Naive thymus-derived CD8-positive, alpha-beta T cell (primary cell): ENCODE measurements at places on chromosomes 11 and 22. TPM values are rescaled to one million over a fixed set of nuclear protein-coding genes. Genes with fewer than 3 reads are reported as not detected.

Gene ARHGEF12
- polyA plus RNA-seq = 0.90 TPM

Gene IL10RA
- polyA plus RNA-seq = 147 TPM

Gene OR8G5
- not detected for polyA plus RNA-seq

Gene USH1C
- not detected for polyA plus RNA-seq

Gene FAM76B
- polyA plus RNA-seq = 11.7 TPM

Gene DRD2
- polyA plus RNA-seq = not detected

Gene CRYBA4
- polyA plus RNA-seq = not detected

Gene OR6A2
- polyA plus RNA-seq = not detected

Gene TMPRSS4
- polyA plus RNA-seq = not detected

Gene POU2AF1
- 0.12 TPM for polyA plus RNA-seq

GRCh38 chr11:111908639-111909305, 2.8 kb downstream of the CRYAB start:
- no peak for DNase-seq

- DNase-seq = no peak
Observed at GRCh38 chr22:19022755-19023154, 86.7 kb upstream of the PRODH start.

- no peak for DNase-seq
Observed at GRCh38 chr11:73314117-73314961, 6.3 kb downstream of the ARHGEF17 start.

- DNase-seq = peak; percentile 96
Observed at GRCh38 chr11:73980001-73980961, 2.4 kb downstream of the UCP2 start.

DNA sequence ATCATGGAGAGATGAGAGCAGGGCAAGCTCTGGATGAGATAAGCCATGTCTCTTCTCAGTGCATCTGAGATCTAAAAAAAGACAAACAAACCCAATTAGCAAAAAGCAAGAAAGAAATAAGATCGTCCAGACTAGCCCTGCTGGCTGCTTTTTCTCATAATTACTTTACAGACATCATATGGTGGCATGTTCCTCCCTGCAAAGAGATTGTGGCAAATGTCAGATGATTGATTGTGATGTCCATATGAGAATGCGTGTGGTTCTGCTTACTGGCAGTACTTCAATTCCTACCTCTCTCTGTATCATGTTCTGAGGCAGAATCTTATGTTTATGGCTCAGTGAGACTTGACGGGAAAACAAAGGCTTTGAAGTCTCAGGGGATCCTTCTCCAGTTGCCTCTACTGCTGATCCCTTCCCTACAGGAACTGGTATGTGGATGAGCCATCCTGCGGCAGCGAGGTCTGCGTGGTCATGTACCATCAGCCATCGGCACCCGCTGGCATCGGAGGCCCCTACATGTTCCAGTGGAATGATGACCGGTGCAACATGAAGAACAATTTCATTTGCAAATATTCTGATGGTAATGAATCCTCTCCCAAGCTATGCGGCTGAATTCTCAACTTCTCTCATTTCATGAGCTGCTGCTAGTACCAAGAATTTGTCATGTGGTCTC, 8.8 kb downstream of the LAYN start:
- no peak for DNase-seq

GRCh38 chr11:94853836-94854235, 85.7 kb downstream of the AMOTL1 start:
- DNase-seq = no peak

- DNase-seq = no peak
Observed at GRCh38 chr11:48165426-48165825, 51.2 kb upstream of the OR4B1 start.

- DNase-seq = no peak
Observed at GRCh38 chr11:80838153-80838552, 1397.3 kb upstream of the TENM4 start.

DNA sequence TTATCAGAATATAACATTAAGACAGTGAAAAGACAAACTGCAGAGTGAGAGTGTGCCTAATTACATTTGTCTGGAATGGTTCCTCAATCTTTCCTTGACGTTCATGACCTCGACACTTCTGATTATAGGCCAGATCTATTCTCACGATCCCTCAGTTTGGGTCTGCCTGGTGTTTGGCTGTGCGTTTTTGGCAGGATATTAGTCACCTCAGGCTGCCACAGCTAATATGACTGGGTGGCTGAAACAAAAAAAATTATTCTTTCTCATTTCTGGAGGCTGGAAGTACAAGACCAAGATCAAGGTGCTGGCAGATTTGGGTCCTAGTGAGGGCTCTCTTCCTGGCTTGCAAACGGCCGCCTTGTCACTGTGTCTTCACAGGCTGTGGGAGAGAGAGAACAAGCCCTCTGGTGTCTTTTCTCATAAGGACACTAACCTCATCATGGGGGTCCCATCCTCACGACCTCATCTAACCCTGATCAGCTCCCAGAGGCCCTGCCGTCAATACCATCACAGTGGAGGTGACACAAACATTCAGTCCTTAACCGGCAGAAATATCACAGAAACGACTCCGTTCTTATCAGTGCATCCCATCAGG, 23.2 kb downstream of the IFITM10 start:
- DNase-seq = no peak

DNA sequence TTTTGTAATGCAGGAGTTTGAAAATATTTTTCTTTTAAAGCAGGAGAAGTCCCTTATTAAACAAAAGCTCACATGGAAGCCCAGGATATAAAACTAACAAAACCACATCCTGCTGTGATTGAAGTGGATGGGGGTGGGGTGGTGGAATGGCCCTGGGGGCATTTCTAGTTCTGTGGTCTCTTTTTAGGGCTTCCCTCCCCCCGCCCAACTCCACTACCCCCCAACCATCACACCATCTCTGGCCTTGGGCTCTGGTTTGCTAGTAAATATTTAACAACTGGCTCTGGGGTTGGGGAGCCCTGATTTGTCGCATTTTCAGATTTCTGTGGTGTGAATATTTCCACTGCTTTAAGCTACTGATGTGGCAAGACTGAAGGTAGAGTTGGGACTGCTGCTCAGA, 279.6 kb upstream of the PLET1 start:
- DNase-seq = no peak

DNA sequence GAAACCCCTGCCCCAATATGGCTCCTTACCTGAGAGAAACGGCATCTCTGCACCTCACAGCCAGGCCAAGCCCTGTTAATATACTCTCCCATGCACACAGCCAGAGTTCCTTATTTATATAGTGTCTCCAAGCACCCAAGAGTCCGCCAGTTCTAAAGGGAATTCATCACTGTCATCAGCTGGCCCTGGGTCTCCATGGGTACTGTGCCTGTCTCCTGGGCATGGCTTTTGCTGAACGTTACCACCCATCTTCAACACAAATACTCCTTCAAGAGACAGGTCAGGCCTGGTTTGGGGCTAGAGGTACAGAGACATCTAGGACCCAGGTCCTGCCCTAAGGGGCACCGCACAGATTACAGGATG, 1.6 kb upstream of the ATG16L2 start:
- no peak for DNase-seq

GRCh38 chr22:44526779-44527126, 28.7 kb upstream of the RTL6 start:
- DNase-seq = no peak

DNA sequence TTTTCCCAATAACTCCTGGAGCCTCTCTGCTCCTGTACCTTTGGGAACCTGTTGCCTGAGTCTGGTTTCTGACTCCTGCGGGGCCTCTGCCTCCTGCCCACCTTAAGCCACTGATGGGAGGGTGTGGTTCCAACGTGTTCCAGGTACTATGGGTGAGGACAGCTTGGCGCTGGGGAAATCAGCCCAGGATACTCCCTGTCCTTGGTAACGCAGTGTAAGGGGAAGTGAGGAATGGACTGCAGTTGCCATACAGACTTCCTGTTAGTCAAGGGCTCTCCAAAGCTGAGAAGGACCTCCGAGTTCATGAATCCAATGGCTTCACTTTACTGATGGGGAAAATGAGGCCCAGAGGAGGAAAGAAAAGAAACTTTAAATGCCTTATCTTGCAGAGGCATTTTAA, 1.2 kb upstream of the MARK2 start:
- no peak for DNase-seq

DNA sequence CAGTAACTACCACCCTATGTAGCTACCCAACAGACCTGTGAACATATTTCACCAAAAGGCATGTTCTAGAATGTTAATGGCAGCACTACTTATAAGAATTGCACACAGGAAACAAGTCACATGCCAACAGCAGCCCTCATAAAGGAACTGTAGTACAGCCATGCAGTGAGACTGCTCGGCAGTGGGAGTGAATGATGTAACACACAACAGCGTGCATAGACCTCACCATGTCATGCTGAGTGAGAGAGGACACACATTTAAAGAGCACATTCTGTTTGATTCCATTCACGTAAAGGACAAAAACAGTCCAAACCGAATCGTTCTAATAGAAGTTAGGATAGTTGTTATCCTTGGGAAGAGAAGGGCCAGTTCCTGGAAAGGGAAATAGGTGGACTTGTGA, 27.2 kb upstream of the KIRREL3 start:
- no peak for DNase-seq

- no peak for DNase-seq
Observed at GRCh38 chr22:30362651-30363281, 6.0 kb downstream of the CCDC157 start.

DNA sequence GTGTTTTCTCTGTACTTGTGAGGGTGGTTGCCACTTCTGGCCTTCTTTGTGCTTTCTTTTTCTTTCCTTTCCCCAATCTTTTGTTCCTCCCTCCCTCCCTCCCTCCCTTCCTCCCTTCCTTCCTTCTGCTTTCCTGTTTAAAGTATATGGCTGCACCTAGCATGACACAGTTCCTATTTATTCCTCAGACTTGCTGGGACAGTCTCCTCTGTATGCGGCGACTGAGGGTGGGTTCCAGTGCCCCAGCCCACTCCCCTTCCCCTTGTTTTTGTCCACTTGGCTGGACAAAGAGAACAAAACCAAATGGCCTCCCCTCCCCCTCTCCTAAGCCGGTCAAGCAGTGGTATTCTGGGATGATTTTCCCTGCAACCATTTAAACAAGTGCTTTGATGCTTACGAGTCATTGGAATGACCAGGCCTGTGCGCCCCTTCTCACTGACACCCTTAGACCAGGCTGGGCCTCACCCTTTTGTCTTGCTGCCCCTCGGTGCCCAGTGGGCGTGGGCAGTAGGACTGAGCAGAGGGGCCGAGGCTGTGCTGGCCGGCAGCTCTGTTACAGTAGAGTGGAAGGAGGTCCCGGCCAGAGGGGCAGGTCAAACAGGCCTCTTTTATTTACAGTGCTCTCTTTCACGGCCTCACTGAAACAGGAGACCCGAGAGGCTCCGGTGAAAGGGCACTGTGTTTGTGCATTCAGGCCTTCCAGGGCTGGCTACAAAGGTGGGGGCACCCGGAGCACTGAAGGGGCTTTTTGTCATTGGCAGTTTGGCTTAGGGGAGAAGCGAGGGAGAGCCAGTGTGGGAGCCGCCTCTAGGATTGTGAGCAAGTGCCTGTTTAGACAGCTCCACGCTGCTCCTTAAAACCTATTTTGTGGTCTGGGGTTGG, 32.2 kb downstream of the ZBTB16 start:
- DNase-seq = no peak

- DNase-seq = peak; percentile 78
Observed at GRCh38 chr11:13939961-13940906, 22.3 kb upstream of the SPON1 start.

- DNase-seq = no peak
Observed at GRCh38 chr11:102426000-102426399, 26.6 kb downstream of the TMEM123 start.

- no peak for DNase-seq
Observed at GRCh38 chr11:43573233-43573632, 107.3 kb upstream of the HSD17B12 start.

DNA sequence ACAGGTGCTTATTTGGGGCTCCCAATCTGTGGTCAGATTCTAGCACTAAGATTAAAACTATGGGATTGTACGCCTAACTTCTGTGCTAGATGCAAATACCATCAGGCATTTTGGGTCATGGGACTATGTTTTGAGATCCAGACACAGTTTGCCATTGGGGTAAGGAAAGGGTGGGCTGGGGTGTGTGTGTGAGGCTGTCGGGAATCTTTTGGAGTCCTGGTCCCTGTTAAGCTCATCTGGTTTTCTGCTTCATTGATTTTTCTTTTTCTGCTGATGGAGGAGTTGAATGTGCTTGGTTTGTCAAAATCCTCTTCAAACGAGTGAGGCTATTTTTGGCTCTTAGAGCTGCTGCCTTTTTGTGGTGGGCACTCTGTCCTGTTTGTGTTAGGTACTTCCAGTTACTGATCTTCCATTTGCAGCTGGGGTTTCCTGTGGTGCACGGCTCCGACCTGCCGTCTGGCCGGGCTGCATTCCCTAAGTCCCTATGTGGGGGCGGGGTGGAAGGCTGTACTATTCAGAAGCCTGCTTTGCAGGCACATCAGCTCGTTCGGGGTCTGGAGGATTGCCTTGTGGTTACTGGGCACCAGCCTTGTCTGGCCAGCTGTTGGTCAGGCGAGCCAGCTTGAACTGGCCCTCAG, 2.9 kb downstream of the BCR start:
- DNase-seq = no peak

DNA sequence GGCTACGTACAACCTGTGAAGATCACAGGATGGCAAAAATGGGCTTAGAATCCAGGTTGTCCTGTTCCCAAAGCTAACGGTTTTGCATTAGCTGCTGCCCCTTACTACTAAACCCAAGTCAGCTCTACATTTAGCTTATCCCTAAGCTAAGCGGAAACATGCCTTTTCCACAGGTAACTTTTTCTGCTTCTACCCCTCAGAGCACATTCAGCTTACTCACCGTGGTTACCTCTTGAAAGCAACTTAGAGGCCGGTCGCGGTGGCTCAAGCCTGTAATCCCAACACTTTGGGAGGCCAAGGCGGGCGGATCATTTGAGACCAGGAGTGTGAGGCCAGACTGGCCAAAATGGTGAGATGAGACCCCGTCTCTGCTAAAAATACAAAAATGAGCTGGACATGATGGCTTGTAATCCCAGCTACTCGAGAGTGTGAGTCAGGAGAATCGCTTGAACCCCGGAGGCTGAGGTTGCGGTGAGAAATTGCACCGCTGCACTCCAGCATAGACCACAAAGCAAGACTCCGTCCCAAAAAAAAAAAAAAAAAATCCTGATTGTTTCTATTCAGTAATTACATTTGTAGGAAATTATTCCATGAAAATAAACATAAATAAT, 790 bp upstream of the TMEM41B start:
- DNase-seq = no peak

GRCh38 chr11:77174559-77174958, 46.5 kb downstream of the MYO7A start:
- DNase-seq = no peak

- DNase-seq = no peak
Observed at GRCh38 chr22:47013861-47014635, 251.6 kb downstream of the TBC1D22A start.

DNA sequence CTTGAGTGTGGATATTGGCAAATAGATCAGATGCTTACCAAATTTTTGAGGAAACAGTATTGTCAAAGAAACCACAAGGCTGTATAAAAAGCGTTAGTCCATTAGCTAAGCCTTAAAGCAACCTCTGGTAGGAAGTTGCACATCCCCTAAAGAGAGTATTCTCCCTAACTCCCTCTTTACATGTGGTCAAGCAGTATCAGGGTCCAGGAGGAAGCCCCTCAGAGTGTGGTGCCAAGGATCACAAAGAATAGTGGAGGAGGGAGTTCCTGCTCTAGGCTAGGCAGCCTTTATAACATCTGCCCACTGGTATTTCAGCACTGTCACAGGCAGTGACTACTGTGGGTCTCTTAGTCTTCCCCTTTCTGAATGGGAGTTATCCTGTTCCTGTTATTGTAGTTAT, 18.8 kb upstream of the AMPD3 start:
- DNase-seq = no peak

GRCh38 chr11:104858882-104859775, 39.1 kb downstream of the CASP12 start:
- no peak for DNase-seq

GRCh38 chr22:35337932-35338331, 38.2 kb downstream of the TOM1 start:
- DNase-seq = no peak
